Stimulated activated CD4-positive, alpha-beta T cell treated with anti-CD3 and anti-CD28 coated beads, Interleukin-12 subunit alpha, Interleukin-12 subunit beta, amount 100 ng/mL, for 24 hours (primary cell): ENCODE measurements at places on chromosomes 1 and 21.

- no peak for DNase-seq
These were observed 132.1 kb downstream of the PLA2G4A start for GRCh38 chr1:186960861-186961260.

GRCh38 chr21:45308194-45309068 is 20.7 kb upstream of the POFUT2 start:
- no peak for DNase-seq

- DNase-seq: no peak
These were observed 141.8 kb downstream of the RGS7 start for GRCh38 chr1:241215203-241215602.

GRCh38 chr1:111227851-111228747 is 586 bp downstream of the CHI3L2 start:
- no peak for DNase-seq

- DNase-seq: no peak
These were observed 310.2 kb upstream of the AJAP1 start for GRCh38 chr1:4344065-4344732.

DNA sequence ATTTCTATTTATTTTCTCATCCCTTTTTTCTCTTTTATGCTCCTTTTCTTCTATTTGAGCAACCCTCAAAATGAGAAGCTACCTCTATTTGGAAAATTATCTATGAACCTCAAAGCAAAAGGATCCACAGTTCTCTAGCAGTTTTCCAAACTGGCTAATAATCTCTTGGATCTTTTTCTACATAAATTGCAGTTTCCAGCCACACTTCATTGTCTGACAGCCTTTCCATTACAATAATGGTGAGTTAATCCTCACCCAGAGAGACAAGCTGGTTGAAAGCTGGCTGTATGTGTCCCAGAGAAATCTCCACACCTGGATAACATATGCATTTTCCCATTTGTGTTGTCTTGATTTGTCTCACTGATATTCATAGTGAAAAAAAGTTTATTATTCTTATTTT is 16.5 kb upstream of the HSD17B7 start:
- DNase-seq: no peak

DNA sequence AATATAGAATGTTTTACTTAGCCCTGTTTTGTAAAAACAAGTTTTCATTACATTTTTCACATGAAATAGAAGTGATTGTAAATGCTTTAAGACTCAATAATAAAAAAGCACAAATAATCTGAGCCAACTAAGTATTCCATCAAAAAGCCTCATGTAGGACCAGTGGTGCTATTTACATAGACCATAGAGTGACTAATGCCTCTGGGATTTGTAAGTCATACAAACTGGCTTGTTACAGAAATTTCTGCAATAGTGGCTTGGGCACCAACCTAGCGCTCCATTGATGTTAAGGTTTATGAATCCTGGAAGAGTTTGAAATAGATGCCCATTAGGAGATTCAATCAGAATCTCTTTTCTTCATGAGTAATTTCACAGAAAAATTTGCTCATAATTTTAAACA is 31.9 kb downstream of the ZMYM1 start:
- DNase-seq: no peak

GRCh38 chr21:43895196-43895595 is 30.2 kb downstream of the AGPAT3 start:
- no peak for DNase-seq

GRCh38 chr1:181490276-181490675 is 7.0 kb downstream of the CACNA1E start:
- DNase-seq: no peak

DNA sequence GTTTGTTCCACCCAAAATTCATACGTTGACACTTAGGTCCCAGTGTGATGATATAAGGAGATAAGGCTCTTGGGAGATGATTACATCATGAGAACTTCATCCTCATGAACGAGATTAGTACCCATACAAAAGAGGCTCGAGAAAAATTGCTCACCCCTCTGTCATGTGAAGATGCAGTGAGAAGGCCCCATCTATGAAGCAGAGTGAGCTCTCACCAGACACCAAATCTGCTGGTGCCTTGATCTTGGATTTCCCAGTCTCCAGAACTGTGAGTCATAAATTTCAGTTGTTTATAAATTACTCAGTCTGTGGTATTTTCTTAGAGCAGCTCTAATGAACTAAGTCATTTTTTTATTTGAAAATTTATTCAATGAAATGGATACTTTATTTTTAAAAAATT is 42.6 kb upstream of the USP25 start:
- no peak for DNase-seq

DNA sequence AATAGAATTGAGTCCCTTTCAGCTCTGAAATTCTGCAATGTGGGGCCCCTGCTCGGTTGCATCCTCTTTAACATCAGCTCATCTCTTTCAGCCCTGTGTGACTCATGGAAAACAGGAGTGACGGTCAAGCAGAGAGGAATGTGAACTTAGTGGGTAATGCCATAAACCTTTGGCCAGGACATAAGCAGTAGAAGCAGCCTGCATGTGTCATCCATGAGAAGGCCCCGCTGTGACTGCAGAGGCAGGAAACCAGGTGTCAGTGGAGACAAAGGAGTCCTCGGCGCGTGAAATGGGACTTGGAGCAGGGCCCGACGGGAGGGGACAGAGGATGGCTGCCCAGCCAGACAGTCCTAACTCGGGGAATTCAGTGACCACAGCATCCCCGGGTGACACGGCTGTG is 21.1 kb upstream of the EPHB2 start:
- no peak for DNase-seq

- no peak for DNase-seq
These were observed 17.6 kb downstream of the CRB1 start for GRCh38 chr1:197285526-197286205.

- no peak for DNase-seq
These were observed 40.5 kb upstream of the NEK2 start for GRCh38 chr1:211715971-211716370.

DNA sequence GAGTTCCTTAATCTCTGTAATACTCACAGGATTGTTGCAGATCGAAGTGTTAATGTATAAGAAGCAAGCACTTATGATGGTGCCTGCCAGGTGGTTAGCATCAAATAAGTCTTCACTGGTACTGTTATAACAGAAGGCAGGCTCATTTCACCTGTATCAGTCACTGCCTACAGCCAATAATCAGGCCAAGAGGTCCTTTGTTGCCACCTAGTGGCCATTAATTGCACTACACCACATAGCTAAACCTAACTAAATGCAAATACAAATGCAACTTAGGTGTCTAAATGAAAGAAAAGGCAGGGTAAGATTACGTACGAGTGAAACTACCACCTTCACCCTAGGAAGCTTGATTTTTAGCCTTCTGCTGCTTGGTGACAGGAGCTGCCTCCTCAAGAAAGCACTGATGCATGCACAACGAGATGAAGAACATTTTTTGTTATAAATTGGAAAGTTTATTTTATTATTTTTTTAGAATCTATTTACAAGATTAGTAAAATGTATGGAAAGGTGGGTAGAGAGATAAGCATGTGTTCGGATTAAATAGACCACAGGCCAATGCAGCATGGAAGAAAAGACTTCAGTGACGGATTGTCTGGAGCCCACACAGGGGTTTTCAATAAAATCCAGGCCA is 334.8 kb upstream of the CAMK1G start:
- DNase-seq: peak; percentile 46

GRCh38 chr21:27036736-27037301 is 69.9 kb upstream of the ADAMTS5 start:
- no peak for DNase-seq

- no peak for DNase-seq
These were observed 422 bp upstream of the RSBN1 start for GRCh38 chr1:113812661-113813135.

DNA sequence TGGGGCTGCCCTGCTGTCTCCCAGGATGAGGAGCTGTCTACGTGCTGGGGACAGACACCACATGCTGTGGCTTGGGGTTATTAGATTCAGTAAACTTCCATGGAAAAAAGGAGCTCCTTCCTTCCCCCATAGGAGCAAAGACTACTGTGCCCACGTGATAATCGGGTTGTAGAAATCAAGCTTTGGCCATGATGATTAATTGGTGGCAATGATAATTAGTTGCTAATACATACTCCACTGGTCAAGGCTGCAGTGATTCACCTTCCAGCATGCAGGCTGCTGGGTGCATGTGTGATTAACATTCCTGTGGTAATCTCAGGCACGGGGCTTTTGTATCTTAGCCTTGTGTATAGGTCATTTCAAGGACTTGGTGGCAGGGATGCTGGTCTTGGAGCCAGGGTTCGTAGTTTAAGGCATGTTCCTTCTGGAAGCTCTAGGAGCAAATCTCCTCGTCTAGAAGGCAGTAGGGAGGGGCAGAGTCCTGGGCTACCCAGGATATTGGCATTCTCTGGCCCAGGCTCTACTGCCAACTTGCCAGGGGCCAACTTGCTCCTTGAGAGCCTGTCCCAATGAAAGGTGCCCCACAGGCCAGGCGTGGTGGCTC is 41.4 kb downstream of the TMCO4 start:
- no peak for DNase-seq

- no peak for DNase-seq
These were observed 403.7 kb upstream of the B3GALT2 start for GRCh38 chr1:193590102-193590501.

GRCh38 chr1:97783751-97784150 is 137.1 kb downstream of the DPYD start:
- no peak for DNase-seq

- no peak for DNase-seq
These were observed 13.8 kb upstream of the SFN start for GRCh38 chr1:26848941-26849774.

- DNase-seq: peak; percentile 29
These were observed 648 bp downstream of the ATP1A1 start for GRCh38 chr1:116373431-116374352.

DNA sequence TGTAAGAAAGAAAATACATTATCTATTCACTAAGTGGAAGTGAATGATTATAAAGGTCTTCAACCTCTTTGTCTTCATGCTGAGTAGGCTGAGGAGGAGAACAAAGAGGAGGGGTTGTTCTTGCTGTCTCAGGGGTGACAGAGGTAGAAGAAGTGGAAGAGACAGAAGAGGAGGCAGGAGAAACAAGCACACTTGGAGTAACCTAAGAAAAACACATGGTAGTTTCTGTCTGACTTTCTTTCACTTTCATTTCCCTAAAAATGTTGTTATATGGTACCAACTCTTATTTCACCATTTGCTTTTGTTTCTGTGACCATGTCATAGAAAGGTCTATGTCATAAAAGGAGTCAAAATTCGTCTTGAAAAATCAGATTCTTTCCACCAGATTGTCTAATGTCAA is 696.6 kb upstream of the BRINP3 start:
- no peak for DNase-seq

DNA sequence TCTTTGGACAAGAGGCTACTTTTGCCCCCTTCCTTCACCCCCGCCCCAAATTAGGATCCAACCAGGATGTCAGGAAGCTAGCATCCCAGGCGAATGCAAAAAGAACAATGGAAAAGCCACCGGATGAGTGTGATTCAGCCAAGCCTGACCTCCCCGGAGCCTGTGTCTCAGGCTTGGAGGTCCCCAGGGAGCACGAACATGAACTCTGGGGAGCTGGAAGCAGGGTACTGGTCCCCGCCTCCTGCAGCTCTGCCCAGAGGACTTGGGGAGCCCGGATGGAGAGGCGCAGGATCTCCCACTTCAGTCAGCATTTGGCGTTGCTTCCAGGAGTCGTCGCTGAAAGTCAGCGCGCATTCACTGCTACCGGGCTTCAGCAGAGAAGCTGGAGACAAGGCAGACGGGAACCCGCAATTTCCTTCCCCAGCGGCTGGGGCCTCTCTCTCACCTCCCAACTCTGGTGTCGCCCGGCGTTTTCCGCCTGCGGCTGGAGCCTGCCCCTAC is 1.8 kb upstream of the TBX15 start:
- no peak for DNase-seq

GRCh38 chr21:39613041-39613934 is 548 bp downstream of the B3GALT5 start:
- no peak for DNase-seq

DNA sequence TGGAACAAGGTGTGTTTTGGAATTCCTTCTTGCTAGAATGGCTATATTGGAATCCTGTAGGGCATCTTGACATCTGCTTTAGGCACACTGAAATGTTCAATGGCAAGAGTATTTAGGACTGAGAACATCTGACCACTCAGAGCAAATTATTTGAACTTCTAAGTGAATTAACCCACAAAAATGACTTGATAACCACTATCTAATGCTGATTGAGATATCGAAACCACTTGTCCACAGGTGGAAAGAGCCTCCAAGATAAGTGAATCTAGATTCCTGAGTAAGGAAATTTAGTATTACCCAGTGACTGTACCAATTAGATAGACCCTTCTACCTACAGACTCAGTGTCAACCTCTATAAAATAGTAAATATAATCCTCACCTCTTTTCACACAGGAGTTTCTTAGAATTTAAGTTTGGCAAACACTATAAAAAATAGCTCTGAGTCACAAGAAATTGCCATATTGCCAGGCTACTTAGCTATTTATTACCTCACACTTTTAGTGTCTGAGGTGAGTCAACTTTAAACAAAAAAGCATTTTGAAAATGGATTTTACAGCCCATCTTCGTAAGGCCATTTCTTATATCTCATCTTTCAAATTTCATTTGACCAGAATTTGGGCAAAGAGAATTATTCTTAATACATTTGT is 421.8 kb downstream of the PTBP2 start:
- DNase-seq: no peak

DNA sequence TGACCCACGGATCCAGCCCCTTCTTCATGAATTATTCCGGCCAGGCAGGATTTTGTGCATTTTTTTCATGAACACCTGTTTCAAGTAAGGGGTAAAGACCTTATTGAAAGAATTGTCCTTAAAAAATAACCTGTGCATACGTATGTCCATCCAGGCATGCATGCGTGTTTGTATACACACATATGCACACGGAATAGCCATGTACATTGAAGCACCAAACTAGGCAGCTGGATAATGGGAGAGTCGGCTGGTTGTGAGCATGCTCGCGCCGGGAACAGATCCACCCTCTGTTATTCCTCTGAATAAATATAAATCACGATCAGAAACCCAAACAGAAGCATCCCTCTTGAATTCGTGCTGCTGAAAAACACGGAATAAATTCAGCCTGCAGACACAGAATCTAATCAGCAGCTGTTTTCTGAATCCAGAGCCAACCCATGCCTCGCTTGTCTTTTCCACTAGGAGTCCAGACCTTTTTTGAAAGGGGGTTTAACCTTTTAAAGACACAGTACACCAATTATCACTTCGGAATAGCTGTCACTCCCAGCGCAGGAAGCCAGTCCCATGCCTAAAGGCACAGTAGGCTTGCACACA is at the start of gene HIVEP3:
HIVEP3 (minus strand) TSS at position 473 of the 594 bp plus-strand sequence.
- DNase-seq: no peak

DNA sequence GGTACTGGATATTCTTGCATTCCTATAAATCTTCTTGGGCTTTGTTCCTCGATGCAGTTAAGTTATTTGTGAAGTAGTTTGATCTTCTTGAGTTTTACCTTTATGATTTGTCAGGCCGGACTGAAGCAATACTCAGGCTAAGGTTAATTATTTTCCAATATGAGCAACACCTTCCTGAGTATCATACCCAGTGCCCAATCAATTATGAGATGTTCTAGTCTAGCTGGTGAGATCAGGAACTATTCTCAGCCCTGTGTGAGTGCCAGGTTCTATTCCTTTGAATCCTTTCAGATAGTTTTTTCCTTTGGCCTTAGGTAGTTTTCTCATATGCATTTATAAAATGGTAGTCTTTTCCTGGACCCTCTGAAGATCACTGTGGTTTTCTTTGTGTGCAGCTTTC is 92.5 kb downstream of the SCMH1 start:
- DNase-seq: no peak

GRCh38 chr1:87928623-87929022 is 599.9 kb downstream of the LMO4 start:
- no peak for DNase-seq

GRCh38 chr1:65910432-65910831 is 117.7 kb downstream of the PDE4B start:
- DNase-seq: no peak
